ENCODE measurements at places on chromosomes 3 and 15.

- DNase-seq: no peak
Observed at GRCh38 chr15:49075881-49076280, 29.6 kb upstream of the SECISBP2L start.

DNA sequence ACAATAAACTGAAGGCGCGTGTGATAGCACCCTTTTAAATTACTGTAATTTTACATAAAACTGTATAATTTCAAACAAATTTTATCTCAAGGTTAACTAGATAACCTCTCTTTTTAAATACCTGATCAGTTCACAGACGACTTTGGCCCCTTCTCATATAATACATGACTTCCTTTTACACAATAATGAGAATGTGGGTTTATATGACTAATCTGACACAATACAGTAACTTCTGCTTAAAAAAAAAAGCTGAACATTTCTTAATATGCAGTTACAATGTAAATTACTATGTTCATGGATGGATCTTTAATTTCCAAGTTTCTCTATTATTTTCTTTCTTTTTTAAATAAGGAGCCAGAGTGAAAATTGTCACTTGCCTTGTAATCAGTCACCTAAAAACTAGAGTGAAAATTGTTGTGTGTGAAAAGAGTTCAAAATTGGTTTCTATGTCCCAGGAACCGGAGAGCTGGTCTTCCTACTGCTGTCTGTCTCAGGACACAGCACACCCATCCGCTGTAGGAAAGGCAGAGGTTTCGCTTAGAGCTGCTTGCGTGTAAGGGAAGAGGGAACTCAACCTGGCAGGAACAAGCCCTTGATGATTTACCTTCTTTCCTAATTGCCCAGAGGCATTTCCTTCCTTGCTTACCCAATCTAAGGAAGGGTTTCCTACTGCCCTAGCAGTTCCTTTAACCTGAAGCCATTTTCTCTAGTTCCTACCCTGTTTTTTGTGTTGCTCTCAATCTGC is 33.3 kb downstream of the PLD1 start:
- DNase-seq: no peak

- DNase-seq: no peak
Observed at GRCh38 chr3:160398820-160399124, 253 bp downstream of the IFT80 start.

DNA sequence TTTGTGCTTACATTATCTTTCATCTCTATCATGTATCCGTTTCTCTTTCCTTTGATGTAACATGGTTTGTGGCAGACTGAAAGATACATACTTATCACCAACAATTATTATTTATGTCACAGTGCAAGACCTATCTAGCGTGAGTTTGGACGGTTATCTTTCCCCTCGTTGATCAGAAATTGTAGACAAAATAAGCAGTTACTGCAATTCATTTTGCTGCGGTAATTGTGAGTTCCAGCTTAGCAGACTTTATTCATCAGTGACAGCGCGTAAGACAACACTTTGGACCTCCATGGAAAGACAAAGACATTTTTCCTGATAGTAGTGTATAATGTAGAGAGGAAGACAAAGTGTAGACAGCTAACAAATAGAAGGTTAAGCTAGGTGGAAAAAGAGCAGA is 51.0 kb upstream of the UTS2B start:
- DNase-seq: no peak

- no peak for DNase-seq
Observed at GRCh38 chr3:72161881-72162595, 377.1 kb upstream of the PROK2 start.

GRCh38 chr3:173920386-173920785 is 522.8 kb downstream of the NLGN1 start:
- no peak for DNase-seq
